ENCODE measurements at places on chromosomes 12 and 14.

- peak; percentile 49 for DNase-seq
These were observed 159.3 kb downstream of the DYRK2 start for GRCh38 chr12:67807814-67808213.

DNA sequence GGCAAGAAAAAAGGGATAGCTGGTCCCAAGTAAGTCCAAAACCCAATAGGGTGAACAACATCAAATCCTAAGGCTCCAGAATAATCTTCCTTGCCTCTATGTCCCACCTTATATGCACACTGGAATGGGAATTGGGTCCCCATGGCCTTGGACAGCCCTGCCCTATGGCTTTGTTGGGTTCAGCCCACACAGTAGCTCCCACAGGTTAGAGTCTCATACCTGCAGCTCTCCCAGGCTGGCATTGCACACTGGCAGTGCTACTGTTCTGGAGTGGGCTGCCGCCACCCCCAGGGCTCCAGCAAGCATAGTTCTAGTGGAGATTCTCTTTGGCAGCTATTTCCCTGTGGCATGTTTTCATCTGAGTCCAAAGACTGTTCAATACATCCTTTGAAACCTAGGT is 352.4 kb upstream of the CLEC14A start:
- no peak for DNase-seq

DNA sequence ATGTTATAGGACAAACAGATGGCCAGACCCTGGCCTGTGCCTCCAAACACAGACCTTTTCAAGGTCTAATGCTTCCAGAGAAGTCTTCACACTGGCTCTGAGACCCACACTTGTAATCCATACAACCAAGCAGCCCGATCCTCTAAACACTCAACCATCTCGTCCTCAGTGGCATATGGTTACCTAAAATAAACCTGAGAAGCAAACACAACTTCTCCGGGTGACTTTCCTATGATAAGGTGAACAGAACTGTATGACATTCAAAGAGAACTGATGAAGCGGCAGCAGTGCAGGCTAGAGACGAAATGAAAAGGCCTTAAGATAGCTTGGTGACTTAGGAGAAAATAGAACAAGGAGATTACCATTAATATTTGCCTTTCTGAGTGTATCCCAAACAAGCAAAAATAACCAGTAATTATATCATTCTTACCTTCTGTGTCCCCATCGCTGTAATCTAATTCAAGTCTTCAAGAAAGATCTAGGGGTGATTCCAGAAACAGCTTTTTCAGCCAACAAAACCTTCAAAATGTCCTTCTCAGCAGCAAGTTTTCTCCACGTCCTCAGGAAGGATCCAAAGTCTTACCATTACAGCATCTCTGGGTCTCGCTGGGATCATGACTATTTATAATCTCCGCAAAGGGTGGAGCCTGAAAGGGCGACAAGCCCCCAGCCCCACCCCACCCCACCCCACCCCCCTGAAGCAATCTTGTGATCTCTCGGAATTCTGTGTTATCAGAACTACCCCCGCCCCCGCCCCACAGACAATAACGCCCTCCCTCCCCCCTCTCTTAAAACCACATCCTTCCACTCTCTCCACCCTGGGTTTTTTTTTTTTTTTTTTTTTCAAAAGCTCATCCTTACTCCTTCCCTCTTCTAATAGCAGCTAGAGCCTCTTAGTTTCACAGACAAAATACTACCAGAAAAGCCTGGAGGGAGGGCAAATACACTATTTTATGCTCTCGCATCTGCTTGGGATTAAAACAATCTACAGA is at the start of gene SLC2A3:
SLC2A3 (minus strand) TSS at position 598 of the 992 bp plus-strand sequence; CDS start at position 445, 153 bp downstream.
- peak; percentile 94 for DNase-seq

- DNase-seq = no peak
These were observed 54.6 kb upstream of the ATF7IP start for GRCh38 chr12:14310866-14311265.

- peak; percentile 72 for DNase-seq
These were observed 603 bp upstream of the ENDOU start for GRCh38 chr12:47725893-47726292.

GRCh38 chr12:12384571-12385340 is 27.9 kb downstream of the BORCS5 start:
- DNase-seq = no peak

DNA sequence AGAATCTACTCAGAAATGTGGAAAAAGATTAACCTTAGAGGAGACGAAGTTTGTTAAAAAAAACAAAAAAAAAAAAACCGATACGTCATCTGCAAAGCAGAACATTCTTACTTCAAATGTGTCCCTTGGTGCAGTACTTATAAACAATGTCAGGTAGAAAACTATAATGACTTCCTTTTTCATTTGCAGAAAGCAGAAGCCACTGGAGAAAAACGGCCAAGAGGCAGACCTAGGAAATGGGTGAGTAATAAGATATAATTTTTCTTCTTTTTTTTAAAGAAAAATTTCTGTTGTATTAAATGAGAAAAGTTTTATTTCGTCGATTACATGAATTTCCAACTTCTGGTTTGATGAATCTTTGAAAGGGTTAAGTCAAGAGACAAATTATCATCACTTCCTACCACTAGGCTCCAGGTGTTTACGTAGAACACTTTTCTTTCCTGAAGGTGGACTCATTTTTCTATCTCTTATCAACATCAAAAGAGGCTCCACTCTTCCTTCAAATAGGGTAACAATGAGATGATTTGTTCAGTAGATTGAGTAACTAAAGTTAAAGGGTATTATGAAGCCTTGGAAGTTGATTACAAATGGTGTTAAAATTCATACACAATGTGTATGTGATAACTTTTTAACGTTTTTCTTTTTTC is 14.2 kb downstream of the HMGA2 start:
- no peak for DNase-seq

- no peak for DNase-seq
These were observed 13.1 kb downstream of the PAWR start for GRCh38 chr12:79677672-79678071.

DNA sequence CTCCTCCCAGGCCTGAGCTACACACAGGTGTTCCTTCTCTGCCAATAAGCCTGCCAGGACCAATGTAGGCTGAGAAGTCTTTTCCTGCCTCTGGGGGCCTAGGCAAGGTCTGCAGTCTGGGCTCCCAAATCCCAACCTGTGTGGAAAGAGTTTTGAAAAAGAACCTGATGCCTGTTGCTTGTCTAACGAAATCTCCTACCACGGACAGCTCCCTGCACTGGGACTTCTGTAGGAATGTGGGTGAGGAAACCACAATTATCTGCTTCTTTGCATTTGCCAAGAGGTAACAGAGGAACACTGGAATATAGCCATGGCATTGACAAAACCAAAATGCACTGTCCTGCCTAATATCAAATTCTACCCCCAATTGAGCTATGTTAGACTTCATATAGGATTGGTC is 877.0 kb upstream of the TMEM132C start:
- peak; percentile 75 for DNase-seq

DNA sequence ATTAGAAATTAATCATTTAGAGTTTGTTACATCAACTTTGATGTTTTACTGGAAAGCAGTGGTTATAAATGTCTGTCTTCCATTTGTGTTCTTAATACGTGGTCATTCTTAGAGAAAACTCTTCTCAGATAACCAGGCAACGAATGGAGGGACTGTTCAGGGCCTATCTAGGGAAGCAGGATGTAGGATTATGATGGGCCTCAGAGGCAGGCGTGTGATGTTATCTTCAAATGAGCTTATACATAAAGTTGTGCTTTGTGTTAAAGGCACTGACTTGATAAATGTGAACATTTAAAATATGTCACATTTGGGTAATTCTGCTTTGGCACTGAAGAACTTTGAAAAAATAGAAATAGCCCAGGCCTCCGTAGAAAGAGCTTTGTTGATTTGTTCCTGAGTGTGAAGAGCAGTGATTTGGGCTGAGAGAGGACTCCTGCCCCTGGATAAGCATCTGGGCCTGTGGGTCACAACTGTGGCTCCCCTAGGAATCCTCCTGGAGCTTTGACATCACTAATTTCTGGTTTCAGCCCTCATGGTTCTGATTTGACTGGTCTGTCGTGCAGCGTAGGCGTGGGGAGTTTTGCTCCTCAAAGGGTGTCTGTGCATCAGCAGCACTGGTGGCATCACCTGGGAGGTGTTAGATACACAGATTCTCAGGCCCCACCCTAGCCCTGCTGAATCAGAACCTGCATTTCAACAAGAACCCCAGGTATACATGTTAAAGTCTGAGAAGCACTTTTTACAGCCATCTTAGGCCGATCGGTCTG is 55.4 kb downstream of the SAMD4A start:
- no peak for DNase-seq

DNA sequence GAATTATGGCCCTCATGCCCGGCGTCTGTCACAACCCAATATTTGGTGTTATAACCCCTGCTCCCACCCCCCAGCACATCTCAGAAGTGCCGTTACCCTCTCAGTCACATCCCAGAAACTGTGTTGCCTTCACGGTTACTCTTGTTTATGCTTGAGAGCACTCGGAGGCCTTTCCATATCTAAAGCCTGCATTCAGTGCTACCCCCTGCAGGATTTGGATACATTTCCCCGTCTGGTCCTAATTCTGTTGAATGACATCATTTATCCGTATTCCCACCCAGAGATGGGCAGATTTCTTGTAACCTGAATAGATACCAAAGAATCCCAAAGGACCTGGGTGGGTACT is 19.1 kb upstream of the FOS start:
- peak; percentile 76 for DNase-seq

GRCh38 chr14:36580856-36581831 is 1.3 kb downstream of the NKX2-8 start:
- peak; percentile 45 for DNase-seq

DNA sequence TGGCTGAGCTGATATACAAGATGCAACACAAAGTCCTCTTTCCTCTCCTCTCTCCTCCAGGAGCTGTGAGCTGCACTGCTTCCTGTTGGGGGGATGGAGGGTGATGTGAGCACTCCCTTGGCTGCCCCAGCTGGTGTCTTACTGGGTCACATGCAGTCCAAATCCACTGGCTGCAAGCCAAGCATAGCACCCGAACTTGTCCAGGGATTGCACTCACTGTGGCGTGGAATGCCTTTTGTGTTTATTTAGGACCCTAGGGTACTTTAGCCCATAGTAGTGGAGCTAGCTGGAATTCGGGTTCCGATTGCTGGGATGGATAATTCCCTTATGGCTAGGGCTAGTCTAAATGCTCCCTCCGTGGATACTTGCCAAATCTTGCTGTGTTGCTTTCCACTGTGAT is 424.9 kb upstream of the SYT1 start:
- DNase-seq = no peak

DNA sequence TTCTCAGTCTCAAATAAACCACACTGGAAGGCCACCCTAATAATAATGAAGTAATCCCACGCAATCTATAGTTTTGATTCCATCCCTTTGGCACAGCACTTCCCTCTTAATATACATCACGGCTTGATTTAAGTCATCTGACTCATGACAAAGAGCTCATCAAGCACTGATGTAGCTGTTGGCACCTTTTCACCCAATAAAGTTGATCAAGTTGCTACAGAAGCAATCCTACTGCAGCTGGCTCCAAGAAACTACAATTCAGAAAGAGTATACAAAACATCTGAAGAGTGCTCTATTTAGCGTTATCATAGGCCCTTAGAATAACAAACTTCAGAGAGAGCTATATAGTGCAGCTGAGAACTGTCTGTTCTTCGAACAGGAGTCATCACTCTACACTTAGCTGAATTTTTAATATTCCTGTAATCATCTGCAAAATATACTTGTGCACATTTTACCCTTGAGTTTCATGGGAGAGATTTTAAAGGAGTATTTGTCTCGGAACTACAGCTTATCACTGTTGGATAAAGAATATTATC is 94.9 kb downstream of the OSBPL8 start:
- no peak for DNase-seq

DNA sequence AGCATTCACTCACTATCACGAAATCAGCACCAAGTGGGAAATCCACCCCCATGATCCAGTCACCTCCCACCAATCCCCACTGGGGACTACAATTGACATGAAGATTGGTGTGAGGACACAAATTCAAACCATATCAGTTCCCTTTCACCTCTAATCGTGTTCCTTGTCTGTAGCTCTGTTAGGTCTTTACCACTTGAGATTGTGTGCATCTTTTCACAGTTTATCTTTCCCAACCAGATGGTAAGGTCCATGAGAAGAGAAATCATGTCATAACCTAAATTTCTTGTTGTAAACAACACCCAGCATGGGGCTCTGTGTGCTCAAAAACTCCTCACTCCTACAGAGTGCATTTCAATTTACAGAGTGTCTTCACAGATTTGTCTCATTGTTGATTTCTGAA is 27.1 kb upstream of the PCED1B start:
- no peak for DNase-seq

- peak; percentile 93 for DNase-seq
These were observed 332.6 kb downstream of the AEBP2 start for GRCh38 chr12:19771858-19772257.

DNA sequence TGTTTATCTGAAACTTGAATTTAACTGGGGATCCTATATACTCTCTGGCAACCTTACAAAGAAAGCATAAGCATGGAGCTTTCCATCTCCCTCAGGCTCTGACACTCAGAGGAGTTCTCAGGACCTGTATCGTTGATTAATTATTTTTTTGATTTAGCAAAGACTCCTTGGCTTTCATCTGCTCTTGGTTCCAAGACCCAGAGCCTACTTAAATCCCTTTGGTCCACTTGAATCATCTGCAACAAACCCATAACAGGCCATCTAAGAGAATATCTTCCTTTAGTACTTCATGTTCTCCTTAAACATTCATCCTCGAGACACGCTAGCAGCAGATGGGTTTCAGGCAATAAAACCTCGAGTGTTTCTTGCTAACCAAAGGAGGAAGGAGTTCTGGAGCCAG is 85.4 kb downstream of the ZFP36L1 start:
- no peak for DNase-seq

- DNase-seq = no peak
These were observed 39.9 kb downstream of the JDP2 start for GRCh38 chr14:75467763-75468162.

DNA sequence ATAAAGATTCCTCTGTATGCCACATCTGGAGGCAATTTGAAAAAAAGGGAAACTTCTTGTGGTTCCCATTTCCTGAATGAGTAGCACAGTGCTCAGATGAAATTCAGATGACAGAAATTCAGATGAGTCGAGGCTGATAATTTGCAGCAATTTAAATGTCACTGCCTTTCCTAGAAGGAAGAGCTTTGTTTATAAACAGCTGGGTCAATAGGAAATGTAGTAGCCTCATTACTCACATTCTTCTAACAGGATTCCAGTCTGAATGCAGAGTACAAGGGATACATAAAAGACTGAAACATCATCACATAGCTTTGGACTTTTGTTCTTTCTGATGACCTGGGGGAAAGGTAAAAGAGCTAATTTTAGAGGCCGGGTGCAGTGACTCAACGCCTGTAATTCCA is 11.3 kb upstream of the DACT1 start:
- peak; percentile 25 for DNase-seq

GRCh38 chr12:64656429-64656828 is 46.1 kb downstream of the RASSF3 start:
- no peak for DNase-seq
